ENCODE measurements at places on chromosomes 6 and 20.

DNA sequence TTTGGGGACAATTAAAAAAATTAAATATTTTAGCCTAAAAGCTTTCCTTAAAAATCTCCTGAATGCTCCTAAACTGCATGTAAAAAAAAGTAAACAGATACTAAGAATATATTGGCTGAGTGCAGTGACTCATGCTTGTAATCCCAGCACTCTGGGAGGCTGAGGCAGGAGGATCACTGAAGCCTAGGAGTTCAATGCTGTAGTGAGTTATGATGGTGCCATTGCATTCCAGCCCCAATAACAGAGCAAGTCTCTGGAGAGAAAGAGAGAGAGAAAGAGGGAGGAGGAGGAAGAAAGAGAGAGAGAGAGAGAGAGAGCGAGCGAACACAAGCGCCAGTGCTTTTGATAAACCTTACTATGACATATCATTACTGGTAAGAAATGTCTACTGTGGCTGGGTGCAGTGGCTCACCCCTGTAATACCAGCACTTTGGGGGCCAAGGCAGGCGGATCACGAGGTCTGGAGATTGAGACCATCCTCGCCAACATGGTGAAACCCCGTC is 58.8 kb downstream of the FKBP5 start:
- DNase-seq, result no peak

DNA sequence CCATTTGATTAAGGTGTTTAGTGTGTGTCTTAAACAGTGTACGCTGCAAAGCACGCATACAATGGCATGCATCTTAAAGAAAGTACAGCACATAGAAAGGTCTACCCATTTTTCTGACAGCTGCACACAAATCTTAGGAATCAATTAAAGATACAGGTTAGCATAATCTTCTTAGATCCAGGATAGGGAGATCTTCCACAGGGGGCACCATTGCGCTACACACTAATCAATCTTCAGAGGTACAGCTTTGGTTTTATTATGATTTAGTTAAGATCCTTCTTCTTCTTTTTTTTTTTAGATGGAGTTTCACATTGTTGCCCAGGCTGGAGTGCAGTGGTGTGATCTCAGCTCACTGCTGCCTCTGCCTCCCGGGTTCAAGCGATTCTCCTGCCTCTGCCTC is 63.7 kb upstream of the BEND3 start:
- DNase-seq, result no peak

DNA sequence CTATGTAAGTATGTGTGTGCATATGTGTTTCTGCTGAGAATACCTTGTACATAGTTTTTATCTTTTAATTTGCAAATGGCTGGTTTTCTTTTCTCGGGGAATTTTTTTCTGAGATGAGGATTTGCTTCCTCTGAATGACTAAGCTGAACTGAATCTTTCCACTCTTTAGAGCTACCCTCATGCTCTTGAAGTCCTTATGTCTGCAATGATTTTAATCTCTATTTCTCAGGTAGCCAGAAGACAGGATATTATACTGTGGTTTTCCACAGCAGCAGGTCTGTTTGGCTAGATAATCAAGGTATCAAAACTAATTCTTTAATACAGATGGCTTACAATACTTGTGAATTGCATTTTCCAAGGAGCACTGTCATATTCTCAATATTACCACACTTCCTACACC is 114.7 kb downstream of the PLCB1 start:
- no peak for DNase-seq

DNA sequence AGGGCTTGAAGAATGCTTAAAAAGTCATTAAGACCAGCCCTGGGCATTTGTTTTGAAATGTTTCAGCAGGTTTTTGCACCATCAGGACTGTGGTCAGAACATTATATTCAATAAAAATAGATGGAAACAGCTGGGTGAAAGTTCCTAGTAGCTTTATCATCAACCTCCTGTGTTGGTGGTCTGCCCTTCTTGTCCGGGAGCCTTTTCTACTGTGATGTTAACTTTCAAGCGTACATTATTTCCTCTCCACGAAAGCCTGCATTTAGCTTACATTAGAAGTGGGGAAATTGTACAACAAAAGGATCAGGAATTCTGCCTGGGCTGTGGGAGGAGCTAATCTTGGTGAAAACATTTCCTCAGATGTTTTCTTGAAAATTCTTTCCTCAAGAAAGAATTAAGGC is 71.1 kb downstream of the LAMA4 start:
- DNase-seq, result no peak

GRCh38 chr6:36430351-36430750 is 12.3 kb downstream of the PXT1 start:
- no peak for DNase-seq

- no peak for DNase-seq
These were observed 139.2 kb downstream of the BACH2 start for GRCh38 chr6:90157441-90157840.

DNA sequence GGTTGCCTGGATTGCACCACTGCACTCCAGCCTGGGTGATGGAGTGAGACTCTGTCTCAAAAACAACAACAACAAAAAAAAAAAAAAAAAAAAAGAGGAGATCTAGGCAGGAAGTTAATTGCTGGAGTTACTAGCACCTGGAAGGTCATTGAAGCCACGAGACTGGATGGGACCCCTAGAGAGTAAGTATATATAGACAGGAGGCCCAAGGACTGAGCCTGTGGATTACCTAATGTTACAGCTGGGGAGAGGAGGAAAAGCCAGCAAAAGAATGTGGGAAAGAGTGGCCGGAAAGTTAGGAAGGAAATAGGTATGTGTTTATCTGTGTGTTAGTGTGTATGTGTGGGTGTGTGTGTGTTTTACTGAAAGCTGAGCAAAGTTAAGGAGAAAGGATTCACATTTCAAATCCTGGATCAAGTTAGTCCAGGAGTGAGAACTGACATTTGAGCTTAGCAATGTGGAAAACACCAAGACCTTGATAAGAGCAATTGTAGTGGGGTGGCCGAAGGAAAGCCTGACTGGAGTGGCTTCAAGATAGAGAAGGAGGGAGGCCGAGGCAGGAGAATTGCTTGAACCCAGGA is 38.4 kb downstream of the ANKRD6 start:
- DNase-seq, result no peak

- no peak for DNase-seq
These were observed 78.8 kb downstream of the FOXF2 start for GRCh38 chr6:1468126-1468525.

DNA sequence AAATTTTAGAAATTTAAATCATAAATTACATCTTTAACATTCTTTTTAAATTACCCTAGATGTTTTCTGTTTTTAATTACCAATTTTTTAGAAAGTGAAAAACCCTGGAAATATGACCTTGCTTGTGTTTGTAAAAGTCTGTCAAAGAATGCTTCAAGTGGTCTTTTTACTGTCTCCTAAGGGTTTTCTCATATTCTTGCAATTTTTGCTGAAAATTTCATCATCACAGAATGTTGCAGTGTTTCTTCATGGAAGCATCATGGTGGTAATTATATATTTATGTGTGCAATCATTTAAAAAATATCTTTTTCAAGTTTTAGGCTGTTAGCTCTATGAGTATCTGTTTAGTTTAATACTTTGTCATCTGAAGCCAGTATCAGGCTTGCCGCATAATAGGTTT is 178.2 kb downstream of the HDGFL1 start:
- no peak for DNase-seq

- DNase-seq, result no peak
These were observed 82.1 kb downstream of the ADAT2 start for GRCh38 chr6:143368426-143368825.

DNA sequence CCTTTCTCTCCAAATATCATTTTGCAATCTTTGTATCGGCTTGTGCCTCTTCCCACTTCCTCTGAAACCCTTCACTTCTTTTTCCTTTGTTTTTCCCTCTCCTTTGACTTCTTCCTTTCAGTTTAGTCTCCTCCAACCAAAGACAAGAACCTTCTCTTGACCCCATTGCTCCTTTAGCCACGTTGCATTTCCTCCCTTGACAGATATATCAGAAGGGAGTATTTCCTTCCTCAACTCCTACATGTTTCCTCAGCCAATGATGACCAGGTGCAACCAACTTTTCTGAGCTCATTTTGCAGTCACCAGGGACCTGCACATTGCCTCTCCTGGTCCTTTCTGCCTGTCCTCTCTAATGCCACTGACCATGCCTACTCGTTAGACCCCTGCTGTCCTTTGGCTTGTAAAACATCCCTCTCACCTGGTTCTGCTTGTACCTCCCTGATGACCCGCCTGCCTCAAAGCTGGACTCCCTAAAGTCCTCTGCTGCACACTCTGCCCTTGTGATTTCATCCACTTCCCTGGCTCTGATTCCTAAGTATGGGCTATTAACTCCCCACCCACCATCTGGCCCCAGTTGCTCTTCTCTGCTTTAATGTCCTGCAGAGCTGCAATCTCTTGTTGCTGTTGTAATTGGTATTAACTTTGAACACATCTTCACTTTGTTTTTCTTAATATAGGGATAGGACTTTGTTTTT is 27.4 kb downstream of the SLC22A16 start:
- DNase-seq, result no peak

- DNase-seq, result no peak
These were observed 89.0 kb downstream of the TOX2 start for GRCh38 chr20:44003609-44004008.

- DNase-seq, result no peak
These were observed 10.3 kb downstream of the C20orf203 start for GRCh38 chr20:32663335-32664011.

DNA sequence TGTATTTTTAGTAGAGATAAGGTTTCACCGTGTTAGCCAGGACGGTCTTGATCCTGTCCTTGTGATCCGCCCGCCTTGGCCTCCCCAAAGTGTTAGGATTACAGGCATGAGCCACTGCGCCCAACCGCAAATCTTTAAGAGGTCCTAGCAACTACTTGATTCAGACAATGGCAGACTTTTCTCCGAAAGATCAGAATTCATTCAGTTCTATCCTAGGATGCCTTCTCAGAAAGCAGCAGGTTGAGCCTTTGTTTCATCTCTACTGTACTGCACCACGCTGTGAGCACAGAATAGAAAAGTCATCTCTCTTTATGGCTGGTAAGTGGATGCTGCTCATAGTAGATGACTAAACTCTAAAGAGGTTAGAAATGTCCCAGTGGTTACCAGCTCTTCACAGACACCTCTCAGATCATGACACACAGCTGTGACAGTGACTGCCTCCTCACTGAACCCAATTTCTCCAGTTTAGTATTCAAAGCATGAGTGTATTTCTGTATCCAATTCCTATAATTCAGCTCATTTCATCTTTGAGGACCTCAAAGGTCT is 6.0 kb upstream of the HSF2 start:
- no peak for DNase-seq

DNA sequence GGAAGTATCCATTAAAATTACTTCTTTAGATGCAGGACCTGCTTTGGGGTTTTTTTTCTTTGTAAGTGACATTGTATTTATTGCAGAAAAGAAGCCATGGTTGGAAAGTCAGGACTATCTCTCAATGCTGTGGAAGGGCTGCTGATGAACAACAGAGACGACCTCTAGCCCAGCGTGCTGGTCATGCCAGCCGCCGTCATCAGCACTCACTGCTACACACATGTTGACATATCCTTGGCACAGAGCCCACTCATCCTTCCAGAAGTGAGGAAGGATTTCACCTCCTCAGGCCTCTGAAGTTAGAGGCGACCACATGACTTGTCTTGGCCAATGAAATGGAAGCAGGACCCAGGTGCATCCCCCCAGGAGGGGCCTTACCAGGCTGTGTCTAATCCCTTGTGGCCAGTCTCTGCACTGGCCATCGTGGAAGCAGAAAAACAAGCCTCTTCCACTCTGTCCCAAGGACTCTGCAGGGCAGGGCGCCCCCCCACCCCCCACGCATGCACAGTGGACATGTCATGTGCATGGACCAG is 343.5 kb downstream of the TAF4 start:
- no peak for DNase-seq

DNA sequence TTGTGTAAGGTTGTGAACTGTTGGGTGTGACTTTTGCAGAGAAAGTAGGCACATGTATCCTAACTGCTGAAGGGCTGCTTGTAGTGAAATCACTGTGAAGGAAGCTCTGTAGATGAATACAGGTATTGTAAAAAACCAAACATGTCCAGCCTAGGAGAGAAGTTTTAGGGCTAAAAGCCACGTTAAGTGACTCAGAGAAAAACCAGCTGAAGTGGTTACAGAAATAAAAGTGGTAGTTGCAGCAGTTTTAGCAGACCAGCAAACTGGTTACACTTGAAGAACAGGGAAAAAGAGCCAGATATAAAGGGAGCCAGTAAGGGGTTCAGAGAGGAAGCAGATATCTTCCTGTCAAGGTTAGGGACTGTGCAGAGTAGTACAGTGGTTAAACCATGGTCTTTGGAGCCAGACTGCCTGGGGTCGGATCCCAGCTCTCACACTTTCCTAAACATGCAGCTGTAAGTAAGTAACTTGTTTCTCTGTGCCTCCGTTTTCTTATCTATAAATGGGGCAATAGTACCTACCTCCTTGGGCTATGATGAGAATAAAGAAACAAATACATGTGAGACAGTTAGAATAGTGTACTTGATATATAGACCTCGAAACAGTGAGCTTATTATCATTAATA is 33.8 kb upstream of the RNF8 start:
- DNase-seq, result no peak

- no peak for DNase-seq
These were observed 213.5 kb downstream of the RFPL4B start for GRCh38 chr6:112560651-112561050.

- DNase-seq, result no peak
These were observed 44.1 kb downstream of the SCP2D1 start for GRCh38 chr20:18857640-18858039.

DNA sequence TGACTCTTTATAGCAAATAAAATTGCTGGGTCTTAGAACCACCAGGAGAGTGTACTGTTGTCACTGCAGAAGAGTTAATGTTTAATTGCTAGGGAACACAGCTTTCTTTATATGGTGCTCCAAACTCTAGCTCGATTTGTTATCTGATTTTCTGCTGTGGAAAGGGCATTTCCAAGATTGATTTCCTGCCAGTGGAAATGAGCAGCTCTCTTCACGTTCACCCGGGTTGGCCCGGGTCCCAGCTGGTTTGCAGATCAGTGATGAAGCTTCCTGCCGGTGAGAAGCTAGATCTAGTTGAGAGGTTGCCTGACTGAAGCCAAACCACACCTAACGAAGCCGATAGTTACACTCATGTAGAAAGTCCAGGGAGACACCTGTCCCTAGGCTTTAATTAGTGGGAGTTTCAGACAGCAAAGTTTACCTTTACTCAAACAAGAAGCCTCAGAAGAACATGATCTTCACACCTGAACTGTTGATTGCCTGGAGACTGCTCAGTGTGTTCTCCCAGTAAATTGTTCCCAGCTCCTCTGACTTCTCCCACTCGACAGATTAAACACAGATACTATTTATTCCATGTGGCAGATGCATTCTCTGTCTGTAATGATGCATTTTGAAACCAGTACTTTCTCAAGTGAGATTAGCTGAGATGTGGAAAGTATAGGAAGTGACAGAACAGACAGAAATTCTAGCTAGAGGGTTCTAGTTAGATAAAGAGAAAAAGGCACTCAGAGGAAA is 27.8 kb downstream of the PAQR8 start:
- peak; percentile 49 for DNase-seq

GRCh38 chr6:32200711-32201475 is 8.4 kb upstream of the GPSM3 start:
- DNase-seq, result no peak

Measured in MM.1S (cell line).